ENCODE measurements at places on chromosomes 16 and 17. TPM values are rescaled to one million over a fixed set of nuclear protein-coding genes. Genes with fewer than 3 reads are reported as not detected.

GRCh38 chr17:28888832-28889231 lies 8.7 kb downstream of the FLOT2 start:
- no peak for DNase-seq

Gene HOXB7
- 1.4 TPM for total RNA-seq

Gene SYT17
- total RNA-seq, result 1.6 TPM

- DNase-seq, result no peak
Measured at GRCh38 chr17:78361225-78361701, 1.4 kb upstream of the SOCS3 start.

Gene SULT1A3
- total RNA-seq, result 15.9 TPM

GRCh38 chr16:1659031-1659430 lies 19.0 kb upstream of the JPT2 start:
- no peak for DNase-seq

- DNase-seq, result no peak
Measured at GRCh38 chr16:10383626-10384025, 2.2 kb upstream of the ATF7IP2 start.

Gene CPHXL2
- total RNA-seq, result not detected

- peak; percentile 50 for DNase-seq
Measured at GRCh38 chr17:68343976-68344375, 52.7 kb downstream of the ARSG start.

DNA sequence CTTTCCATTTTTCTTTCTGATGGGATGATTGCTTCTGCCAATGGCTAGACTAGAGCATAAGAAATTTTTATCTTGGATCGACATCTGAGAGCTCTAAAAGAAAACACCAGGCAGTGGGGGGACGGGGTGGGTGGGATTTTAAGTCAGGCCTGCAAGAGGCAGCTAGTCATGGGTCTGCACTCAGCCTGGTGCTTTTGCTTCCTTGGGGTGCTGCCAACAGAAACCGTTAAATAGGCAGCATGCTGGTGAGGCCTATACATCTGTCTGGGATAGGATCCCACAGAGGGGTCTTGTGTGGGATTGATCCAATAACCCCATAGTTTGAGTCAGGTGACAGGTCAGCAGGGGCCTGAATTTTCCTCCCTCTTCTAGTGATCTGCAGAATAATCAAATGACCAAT lies 26.9 kb downstream of the ZNRF1 start:
- DNase-seq, result no peak

Gene YBX2
- total RNA-seq, result not detected

Gene DNAI2
- total RNA-seq, result 1.8 TPM

DNA sequence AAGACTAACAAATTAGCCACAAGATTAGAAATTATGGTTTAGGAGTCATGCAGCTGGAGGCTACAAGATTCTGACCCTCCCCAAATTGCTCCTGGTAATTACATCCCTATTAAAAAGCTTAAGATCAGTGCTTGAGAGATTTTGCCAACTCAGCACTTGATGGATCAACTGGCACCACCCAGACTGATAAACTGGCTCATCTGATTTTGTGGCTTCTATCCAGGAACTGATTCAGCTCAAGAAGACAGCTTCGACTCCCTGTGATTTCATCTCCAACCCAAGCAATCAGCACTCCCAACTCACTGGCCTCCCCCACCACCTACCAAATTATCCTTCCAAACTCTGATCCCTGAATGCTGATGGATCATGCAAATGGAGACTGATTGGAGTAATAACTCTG lies 94.8 kb downstream of the TNFRSF13B start:
- no peak for DNase-seq

DNA sequence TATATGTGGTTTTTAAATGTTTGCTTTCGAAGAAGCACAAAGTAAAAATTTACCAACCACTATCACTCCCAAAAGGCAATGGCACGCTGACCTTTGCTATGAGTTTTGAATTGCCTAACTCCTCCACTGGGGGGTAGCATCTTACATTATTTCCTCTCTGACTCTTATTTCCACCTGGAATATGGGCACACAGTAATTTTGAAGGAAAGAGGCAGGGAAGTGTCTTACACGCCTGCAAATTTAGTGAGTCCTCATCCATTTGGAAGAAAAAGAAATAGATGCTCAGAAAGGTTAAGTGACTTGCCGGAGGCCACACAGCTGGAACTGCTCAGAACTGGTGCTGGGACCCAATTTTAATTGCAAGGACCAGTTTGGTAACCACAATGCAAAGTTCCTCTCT lies 29.9 kb upstream of the IRX6 start:
- no peak for DNase-seq

GRCh38 chr16:81237942-81238295 lies 570 bp upstream of the BCO1 start:
- no peak for DNase-seq

DNA sequence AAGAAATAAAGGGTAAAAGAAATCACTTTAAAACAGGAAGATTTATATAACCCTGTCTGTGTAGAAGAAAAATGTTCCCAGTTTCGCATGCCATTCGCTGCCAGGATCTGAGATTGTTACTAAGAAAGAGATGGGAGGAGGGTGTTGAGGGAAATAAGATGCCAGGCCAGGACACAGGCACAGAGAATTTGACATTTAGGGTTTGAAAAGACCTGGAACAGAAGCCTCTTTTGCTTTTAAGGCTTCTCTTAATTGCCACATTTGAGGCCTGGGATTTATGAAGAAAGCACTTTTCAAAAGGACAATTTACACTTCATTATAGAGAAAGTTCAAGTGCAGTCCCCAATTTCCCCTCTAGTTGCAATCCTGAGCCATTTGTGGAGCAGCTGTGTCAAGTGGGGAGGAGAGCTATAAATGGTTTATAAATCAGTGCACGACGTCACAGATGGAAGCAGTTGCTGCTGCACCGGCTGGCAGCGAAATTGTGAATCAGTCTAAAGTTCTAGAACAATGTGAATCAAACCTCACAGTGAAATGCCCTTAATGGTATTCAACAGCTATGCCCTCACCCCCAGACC lies 26.5 kb upstream of the C16orf87 start:
- DNase-seq, result peak; percentile 22

DNA sequence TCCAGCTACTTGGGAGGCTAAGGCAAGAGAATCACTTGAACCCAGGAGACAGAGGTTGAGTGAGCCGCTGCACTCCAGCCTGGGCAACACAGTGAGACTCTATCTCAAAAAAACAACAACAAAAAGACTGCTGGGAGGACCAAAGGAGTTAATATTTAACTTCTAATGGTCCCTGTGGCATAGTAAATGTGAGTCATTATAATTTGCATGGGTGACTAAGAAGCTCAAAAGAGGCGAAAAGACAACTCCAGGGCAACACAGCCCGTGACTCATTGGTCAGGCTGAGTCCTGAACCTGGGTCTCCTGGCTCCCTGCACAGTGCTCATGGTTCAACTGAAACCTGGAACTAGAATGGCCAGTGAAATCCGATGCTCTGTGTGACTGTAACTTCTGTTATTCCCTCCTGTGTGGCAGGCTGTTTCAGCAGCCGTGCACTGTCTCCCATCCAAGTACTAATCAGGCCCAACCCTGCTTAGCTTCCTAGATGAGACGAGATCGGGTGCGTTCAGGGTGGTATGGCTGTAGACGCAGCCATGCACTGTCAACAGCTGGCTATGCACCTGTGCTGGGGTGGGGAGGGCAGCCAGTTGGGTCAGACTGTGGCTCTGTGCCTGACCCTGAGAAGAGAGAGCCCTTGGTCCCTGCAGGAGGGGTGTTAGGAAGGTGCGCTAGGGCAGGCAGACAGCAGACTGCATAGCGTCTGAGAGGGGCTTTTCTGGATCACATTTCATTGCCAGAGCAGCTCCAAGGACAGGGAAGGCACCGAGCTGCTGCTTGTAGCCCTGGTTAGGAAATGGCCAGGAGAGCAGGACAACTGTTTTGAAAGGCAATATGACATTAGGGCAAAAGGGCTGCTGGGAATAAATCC lies 14.5 kb upstream of the GPRC5C start:
- no peak for DNase-seq

GRCh38 chr17:59436900-59437299 lies 105.4 kb downstream of the YPEL2 start:
- DNase-seq, result no peak

DNA sequence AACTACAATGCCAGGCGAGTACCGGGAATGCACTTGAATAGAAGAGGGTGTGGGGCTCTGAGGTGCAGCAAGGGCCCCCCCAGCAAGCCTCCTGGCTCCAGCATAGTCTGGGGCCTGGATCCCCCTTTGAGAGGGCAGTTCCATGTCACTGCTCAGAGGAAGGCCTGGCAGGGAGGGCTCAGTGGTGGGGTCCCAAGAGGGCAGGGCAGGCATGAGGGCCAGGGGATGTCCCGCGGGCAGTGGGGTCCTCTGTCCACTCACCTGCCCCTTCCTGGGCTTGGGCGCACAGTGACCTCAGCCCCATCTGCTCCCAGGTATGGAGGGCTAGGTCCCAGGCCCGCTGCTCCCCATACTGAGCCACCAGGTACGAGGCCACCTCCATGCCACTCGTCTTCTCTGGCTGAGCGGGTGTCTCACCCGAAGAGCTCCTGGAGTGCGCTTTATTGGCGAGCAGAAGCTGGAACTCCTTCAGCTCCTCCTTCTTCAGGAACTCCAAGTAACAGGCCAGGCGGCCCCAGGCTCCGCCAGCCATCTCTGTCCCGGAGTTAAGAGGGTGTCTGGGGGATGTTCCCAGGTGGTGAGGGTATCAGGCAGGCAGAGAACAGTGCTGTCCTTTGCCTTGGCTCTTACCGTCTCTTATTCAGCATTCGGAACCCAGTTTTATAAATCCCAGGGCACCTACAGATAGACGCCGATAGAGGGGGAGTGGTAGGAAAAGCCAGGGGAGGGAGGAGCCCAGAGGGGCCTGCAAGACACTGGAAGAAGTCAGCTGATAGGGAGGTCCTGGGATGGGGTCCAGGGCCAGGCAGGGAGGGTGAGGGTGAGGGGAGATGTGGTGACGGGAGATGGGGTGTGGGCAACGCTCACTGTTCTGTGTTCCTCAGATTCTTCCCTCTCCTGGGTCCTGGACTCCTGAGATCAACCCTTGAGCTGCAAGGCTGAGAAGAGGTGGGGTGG lies 605 bp downstream of the NLRP1 start:
- no peak for DNase-seq

Gene KRT13
- not detected for total RNA-seq

Gene NETO2
- 0.48 TPM for total RNA-seq

DNA sequence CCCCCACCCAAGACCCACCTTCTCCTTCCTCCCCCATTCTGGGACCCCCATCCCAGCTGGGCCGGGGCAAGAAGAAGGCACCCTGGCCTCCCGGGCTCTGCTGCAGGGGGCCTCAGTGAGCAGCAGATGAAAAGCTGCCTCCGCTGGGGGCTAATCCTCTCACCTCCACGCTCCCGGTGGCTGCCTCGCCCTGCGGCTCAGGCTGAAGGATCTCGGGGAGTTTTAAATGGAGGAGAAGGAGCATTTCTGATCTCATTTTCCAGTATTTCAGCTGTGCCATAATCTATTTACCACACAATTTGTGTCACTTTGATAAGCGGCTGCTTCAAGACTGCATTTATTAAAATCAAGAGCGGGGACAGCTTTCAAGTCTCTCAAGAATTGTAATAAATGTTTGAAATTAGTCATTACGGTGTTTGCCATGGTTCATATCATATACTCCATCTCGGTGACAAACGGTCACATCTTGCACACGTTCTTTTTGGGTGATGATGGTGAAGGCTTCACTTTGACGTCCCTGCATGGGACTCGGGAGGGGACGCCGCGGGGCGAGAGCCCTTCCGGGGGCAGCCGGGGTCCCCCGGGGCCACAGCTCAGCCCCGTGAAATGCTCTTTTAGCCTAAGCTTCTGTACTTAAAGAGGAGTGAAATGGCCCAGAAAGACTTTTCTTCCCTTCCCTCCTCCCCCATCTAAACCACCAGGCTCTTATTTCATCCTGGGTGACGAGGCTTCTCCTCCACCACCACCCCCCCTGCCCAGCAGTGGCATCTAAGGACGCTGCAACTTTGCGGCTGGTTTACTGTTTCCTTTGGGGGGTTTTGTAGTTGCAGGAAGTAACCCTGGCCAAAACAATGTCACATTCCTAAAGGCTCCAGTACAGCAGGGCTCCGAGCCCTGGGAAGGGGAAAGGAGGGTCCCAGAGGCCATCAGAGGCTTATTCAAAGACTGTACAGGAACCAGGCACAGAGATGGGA lies 313.1 kb upstream of the TNRC6C start:
- DNase-seq, result no peak

DNA sequence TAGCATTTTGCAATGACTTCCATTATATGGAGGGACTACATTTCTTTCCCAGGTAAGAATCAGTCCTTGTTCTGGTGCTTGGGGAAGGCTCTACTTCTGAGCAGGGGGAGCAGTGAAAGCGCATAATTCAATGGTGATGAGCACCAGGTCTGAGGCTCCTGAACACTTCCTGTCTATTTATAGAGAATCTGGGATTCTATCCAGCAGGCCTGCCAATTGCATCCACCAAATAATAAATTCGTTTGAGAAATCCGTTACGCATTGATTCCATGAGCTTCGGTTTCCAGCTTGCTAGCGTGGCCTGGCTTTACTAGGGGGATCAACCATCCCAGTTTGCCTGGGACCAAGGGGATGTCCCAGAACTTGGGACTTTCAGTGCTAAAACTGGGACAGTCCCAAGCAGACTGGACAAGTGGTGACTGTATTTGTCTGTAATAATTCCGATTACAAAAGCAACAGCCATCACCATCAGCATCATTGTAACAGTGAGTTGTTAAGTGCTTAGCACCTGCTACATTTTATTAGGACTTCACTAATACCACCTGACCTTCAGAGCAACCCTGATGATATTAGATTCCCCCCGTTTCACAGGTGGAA lies 349.9 kb downstream of the MAF start:
- DNase-seq, result no peak

Gene ORC6
- 5.9 TPM for total RNA-seq

DNA sequence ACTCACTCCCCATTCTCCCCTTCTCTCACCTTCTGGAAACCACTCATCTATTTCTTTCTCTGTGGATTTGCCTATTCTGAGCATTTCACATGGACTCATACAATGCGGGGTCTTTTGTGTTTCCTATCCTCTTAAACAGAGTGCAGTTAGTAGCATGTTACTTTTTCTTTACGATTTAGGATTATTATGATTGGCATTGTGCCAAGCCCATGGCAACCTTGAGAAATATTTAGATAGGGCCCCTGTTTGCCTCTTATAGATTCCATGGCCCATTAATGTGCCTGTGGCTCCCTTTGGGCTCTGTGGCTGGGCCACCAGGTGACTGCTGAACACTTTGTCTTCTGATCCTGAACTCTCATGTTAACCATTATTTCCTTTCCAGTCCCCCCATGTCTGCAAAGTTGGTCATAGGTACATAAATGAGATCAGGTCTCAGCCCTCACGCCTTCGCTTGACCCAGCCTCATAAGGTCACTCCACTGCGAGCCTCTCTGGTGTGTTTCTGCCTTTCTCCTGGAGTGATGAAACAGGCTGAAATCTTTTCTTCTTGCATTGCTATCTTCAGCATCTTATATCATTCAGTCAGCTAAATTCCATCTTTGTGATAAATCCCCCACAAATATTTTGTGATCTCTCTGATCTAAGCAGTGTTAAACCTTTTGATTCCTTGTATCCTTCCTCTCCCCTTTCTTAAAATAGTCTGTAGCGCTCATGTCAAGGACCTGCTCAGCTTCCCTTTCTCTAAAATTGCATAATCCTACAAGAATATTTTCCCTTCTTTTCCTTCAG lies 44.0 kb downstream of the MYH3 start:
- DNase-seq, result no peak

Gene KRT40
- total RNA-seq, result not detected
